ENCODE measurements at places on chromosomes 7 and 10. TPM values are rescaled to one million over a fixed set of nuclear protein-coding genes. Genes with fewer than 3 reads are reported as not detected.

DNA sequence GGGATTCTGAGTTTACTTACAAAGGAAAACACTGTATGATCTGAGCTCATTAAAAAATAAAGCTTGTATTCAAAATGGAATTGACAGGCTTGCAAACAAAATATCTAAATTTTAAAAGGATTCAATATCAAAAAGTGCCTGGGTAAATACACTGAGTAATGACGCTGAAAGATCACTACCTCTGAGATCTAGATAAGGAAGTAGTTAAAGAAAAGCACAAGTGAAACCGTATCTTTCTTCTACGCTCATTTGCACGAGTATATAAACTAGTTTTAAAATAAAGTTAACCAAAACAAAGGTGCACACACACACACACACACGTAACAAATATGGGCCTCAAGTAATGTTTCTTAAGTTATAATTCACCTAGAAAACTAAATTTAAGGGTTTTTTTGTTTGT lies 93.4 kb downstream of the SNX13 start:
- DNase-seq: no peak

GRCh38 chr10:113651898-113652297 lies 11.9 kb downstream of the NRAP start:
- DNase-seq: no peak

The STEAP1 gene
- polyA plus RNA-seq: 10.4 TPM

The H2BK1 gene
- polyA plus RNA-seq: not detected

Data from renal cortex interstitium (tissue), 15 donors.